ELF-1 (cell line): ENCODE measurements at places on chromosomes 4 and X.

- no peak for DNase-seq
Observed at GRCh38 chr4:82053396-82053795, 320.4 kb downstream of the HNRNPD start.

DNA sequence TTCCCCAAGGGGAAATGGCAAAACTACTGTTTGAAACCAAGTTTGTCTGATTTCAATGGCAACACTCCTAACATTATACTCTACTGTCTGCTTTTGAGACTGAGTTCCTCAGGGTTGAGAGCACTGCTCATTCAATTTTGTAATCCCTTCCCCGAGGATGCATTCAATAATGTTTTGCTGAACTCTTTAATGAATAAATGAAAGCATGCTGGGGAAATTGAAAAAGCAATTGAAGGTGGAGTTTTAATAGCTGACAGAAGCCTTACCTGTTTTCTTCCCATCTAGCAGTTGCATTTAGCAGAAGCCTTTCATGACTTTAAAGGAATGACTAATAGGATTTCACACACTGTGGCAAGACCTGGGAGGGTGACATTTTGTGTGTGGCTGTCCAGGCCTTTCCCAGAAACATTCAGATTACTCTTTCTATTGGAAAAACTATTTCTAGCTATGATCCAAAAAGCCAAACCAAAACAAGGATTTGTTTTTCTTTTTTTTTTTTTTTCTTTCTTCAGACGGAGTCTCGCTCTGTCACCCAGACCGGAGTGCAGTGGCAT, 45.1 kb downstream of the DTHD1 start:
- DNase-seq = no peak

DNA sequence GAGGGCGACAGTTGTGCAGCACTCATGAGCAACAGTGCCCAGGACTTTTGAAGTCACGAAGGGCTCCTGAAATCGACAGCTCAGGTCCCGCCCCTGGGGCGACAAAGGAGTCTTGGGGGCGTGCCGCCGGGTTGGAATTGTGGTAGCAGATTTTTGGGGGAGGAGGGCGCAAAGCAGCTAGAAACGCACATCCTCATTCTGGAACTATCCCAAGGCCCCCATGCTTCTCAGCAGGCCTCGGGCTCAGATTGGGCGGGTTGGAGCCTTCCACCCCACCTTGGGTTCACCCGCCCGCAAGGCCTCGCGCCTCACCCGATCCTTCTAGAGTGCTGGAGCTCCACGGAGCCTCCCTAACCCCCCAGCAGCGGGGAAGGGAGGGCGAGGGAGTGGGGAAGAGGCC, 85.5 kb downstream of the HPRT1 start:
- DNase-seq = peak; percentile 32

GRCh38 chrX:103685396-103685795, 1.1 kb downstream of the MORF4L2 start:
- DNase-seq = no peak

GRCh38 chrX:116378961-116379360, 57.4 kb upstream of the SLC6A14 start:
- DNase-seq = no peak

GRCh38 chr4:8348071-8348470, 78.5 kb downstream of the HTRA3 start:
- DNase-seq = no peak

DNA sequence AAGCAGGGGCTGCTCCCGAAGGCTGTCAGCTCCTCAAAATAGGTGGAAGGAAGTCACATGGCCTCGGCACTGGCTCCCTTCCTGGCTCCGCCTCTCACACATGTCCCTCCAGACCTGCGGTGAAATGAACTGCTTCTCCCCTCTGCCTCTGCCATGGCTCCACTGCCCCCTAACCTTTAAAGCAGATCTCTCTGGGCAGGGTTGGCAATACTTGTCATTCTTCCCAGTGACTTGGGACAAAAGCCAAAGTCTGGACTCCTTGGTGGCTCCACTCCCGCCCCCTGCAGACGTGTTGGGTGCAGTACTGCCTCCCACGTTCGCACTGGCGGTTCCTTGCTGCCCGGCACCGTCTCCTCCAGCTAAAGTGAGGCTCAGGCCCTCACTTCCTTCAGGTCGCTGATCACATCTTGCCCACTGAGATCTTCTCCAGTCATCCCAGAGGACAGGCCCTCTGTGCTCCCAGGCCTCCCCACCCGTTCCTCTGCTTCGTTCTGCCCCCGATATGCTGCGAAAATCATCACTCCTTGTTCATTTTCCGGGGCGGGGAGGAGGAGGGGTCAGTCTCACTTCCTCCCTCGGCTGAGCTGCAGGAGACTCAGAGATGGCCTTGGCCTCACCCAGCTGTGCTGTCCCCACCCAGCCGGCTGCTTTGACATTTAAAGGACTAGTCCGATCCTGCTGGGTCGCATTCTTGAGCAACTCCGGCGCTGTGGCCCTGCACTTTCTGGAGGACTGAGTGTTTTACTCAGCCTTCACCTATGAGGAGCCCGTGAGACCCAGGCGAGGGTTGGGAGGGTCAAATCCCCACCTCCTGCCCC, 97.4 kb downstream of the PHKA2 start:
- peak; percentile 86 for DNase-seq

DNA sequence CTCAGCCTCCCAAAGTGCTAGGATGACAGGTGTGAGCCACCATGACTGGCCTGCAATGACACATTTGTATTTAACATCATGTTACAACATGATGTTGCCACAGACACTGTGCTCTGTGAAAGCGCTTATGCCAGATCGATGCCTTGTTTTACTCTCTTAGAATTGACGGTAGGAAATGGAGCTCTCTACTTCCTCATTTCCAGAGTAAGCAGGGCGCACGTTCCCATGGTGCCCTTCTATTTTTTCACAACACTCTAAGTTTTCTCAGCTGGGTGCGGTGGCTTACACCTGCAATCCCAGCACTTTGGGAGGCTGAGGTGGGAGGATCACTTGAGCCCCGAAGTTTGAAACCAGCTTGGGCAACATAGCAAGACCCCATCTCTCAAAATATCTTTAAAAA, 60.7 kb upstream of the DHRSX start:
- DNase-seq = no peak

- no peak for DNase-seq
Observed at GRCh38 chr4:182736207-182736606, 181.0 kb downstream of the DCTD start.

GRCh38 chr4:40722576-40723161, 27.1 kb upstream of the NSUN7 start:
- no peak for DNase-seq

DNA sequence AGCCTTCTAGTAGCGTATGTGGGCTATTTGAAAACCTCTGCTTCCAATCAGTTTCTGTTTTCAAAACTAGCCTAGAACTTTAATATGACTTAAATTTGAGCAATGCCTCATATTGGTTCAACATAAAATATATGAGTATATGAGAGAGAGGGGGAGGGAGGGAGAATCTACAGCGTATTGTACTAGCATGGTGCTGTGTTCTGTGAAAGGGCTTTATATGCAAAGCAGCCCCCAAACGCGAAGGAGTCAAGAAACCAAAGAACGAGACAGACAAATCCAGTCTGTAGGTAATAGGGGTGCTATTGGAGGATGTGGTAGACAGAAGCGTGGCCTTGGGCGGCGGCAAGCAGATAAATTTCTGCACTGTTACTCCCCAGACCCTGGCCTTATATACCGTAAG, 784 bp upstream of the ANXA5 start:
- DNase-seq = no peak

DNA sequence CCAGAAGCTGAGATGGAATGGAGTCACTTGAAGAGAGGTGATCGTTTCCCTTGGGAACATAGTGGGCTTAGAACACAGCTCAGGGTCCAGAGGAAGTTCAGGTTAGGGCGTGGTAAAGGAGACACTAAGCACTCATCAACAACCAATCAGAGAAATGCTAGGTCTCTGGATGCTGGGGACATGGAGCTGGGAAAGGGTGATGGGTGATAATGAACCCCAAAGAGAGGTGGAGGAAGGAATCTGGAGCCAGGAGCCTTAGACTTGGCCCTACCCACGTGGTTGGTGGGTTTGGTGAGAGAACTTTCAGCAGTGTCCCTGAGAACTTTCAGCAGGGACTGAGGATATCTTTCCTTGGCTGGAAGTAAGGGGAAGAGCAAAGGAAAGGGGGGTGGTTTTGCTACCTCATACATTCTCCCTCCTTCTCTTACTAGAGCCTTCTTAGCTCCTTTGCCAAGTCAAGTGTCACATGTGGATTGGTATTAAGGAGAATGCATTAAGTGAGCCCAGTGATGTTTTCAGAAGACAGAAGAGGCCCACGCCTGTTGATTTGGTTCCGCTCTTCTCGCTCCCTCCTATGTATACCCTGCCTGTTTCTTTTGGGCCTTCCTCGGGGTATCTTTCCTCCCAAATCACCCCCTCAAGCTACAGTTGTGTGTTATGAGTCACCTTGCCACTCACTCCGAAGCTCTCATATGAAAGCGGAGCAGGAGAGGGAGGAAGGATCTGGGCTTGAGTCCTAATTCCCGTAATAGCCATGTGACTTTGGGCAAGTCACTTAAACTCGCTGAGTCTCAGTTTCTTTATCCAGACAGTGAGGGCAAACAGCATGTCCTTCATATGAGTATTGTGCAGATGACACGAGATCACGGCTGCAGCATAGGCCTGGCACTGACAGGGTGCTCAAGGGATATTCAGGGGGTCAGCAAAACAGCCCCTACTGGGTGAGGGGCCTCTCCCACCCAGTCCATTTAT, 63.1 kb downstream of the TSC22D3 start:
- no peak for DNase-seq

- DNase-seq = no peak
Observed at GRCh38 chr4:183266371-183266770, 53.7 kb downstream of the CLDN22 start.

GRCh38 chr4:85423431-85423830, 51.5 kb upstream of the ARHGAP24 start:
- no peak for DNase-seq

GRCh38 chr4:61521451-61521850, 321.3 kb downstream of the ADGRL3 start:
- DNase-seq = no peak

- DNase-seq = no peak
Observed at GRCh38 chrX:32966821-32967355, 244.5 kb downstream of the DMD start.

DNA sequence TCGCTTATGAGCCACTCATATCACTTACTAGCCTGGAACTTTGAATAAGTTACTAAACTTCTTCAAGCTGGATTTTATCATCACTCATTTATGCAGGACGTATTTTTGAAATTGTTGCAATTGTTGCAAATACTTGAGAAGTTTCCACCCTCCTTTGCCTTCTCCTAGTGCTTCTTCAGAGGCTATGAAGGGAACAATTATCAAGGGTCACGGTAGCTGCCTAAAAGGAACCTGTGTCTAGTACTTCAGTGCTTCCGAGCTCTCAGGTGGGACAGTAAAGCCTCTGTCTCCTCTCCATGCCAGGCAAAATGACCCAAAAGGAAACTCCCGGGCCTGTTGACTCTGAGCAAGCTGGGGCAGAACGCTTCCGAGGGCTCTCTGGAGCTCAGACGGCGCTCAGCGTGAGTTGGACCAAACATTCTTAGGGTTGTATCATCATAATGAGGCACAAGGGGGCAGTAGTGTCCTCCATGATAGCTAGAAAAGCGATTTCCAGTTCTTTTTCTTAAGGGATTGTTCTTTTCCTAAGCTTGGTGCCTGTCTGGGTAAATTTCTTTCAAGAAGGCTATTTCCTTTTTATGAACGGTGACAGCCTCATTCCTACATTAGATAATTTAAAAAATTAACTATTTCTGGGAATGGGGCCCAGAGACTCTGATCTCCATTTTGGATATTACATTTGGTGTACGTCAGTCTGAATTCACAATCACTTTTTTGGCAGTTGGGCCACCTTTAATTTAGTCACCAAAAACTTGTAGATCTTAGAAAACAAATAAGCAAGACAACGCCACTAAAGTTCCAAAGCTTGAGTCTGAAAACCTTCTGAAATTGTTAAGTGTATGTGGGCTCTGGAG, 73.1 kb downstream of the PACRGL start:
- peak; percentile 71 for DNase-seq

DNA sequence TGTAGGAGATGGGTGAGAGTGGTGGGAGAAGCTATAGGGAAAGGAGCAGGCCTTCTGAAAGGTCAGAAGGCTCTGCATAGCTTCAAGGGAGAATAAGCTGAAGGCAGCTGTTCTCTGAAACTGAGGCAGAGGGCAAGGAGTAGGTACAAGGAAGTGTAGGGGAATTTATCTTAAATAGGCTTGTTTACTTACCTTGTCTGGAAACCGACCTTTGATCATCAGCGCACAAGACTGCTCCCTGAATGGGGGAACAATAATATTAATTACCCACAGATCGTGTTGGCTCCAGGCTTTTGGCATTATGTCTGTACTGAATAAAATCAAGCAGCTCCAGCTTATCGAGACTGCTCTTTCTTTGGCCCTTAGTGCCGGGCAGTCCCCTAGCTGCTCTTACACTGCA, 175.5 kb upstream of the MAGEB16 start:
- DNase-seq = peak; percentile 14

DNA sequence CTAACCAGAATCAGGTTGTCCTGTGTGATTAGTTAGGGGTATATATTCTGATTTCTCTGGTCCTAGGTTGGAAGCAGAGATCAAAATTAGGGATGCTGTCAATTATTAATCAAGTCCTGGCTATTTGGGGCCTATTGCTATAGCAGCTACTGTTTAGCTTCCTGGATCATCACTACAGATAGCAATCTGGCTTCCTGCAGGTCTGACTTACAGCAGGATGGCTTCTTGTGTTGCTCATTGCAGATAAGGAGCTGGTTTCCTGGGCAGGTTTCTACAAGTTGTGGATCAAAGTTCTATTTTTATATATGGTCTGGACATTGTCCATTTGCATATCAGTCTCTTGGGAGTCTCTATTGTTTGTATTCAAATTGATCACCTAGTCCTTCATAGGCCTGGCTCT, 57.7 kb upstream of the C4orf54 start:
- no peak for DNase-seq

- no peak for DNase-seq
Observed at GRCh38 chrX:107827852-107828251, 2.2 kb downstream of the MID2 start.

DNA sequence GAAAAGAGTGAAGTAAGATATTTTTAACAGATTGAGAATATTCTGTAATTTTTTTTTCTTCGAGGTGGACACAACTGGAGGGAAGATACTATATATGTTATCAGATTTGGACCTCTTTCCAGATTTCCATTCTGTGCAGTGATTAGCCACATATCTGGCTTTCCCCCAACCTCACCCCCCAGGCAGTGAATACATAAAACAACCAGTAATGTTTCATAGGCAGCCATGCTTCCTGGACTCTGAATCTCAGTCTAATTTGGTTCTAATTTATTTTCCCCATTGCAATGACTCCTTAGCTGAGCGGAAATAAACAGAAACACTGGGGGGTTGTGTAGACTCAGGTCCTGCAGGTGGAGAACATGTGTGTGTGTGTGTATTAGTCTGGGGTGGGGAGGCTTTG, 226.5 kb downstream of the FBXW7 start:
- no peak for DNase-seq

GRCh38 chrX:73940893-73941470, 363.0 kb upstream of the ZCCHC13 start:
- no peak for DNase-seq

DNA sequence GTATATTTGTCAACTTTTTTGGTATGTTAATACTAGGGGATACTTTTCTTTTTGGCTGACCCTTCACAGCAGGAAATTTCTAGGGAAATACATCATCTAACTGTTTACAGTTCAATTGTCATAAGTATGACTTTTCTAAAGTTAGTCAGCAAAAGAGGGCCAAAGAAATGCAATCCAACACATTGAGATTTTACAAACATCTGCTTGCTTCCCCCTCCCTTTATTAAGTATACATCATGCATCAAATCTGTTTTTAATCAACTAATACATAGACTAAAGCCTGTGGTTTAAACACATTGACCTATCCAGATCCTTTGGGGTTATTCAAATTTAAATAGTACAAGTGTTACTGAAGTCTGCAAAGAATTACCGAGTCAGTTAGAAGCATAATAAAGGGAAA, 93.9 kb downstream of the MID1 start:
- no peak for DNase-seq
